GM18507 (cell line): ENCODE measurements at places on chromosomes 16 and 17.
A peak's percentile ranks its signal among the peaks of the same experiment; 100 is the strongest.

- DNase-seq, result no peak
Observed at GRCh38 chr16:54505549-54506213, 219.1 kb upstream of the IRX3 start.

- DNase-seq, result no peak
Observed at GRCh38 chr16:22732400-22732799, 81.6 kb upstream of the HS3ST2 start.

DNA sequence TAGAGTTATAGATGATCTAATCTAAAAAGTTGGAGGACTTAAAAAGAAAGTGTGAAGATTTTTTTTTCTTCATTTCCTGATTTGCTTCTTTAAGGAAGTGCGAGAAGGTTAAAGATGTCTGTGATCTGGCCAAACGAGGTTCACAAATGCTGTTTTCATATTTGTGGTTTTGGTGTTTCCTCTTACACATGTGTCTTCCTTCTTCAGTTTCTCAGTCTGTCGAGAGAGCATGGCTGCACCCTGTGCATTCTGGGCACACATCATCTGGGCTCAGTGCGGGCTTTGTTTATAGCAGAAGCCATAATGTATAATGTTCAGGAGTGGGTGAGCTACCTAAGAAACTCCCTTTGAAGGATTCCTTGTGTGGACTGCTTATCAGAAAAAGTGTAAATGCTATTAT lies 260.4 kb upstream of the TBX2 start:
- peak; percentile 42 for DNase-seq

DNA sequence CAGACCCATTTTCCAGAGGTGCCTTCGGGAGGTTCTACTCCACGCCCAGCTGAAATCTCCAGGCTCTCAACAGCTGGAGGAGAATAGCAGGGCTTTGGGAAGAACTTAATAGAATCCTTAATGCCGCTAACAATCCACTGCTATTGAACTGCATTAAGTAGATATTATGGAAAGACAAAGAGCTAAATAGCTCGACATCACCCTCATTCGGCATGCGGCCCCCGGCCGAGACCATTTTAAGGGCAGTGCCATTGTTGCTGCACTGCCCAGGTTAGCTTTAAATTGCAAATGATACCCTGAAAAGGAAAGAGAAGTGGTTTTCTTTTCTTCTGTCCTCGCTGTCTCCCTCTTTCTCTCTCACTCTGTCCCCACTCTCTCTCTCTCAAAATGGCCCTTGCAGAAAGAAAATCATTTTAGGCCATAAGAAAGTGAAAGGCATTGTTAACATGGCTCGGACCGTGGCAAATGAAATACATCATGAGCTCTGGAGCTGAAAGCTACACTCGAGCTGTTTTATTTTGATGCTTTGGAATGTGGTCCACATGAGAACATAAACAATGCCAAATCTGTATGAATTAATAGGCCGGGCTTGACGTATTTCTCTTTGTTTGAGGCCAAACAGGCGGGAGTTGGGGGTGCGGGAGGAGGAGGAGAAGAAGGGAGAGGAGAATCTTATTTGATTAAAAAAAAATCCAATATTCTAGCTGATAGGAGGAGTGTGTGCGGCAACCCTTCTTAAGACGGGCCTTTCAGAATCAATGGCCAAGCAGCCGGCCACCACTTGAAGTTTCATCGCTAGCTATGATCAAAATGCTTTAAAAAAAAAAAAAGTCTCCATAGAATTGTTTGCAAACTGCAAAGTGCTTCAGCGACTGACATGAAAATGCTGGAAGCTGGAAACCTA lies 298.8 kb upstream of the IRX3 start:
- DNase-seq, result no peak

GRCh38 chr16:83792391-83792790 lies 15.4 kb upstream of the HSBP1 start:
- DNase-seq, result no peak

DNA sequence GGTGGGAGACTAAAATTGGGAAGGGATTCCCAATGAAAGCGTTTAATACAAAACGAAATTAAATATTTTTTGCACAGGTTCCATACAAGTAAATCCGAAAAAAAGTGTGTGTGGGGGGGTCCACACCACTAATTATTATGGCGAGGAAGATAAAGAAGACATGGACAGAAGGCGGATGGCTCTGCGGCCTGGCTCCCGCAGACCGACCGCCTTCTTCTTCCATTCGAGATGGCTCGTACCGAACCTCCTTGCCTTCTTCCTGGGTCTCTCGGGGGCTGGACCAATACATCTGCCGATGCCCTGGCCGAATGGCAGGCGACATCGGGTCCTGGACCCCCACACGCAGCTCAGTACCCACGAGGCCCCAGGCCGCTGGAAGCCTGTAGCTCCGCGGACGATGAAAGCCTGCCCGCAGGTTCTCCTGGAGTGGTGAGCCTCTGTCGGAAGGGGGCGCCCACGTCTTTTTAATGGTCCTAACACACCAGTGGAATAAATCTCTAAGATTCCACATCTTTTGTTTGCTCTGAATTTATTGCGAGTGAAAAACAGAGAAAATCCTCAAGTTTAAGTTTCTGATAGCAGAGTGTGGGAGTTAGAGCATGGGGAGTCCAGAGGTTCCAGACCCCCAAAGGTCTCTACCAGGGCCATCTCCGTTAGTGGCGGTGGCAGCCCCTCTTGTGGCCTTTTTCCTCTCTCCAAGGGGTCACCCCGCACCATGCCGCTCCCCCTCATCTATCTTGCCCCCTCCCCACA lies 1.4 kb downstream of the PRAC2 start:
- DNase-seq, result peak; percentile 43

GRCh38 chr16:16042076-16042475 lies 92.7 kb downstream of the ABCC1 start:
- no peak for DNase-seq

- peak; percentile 39 for DNase-seq
Observed at GRCh38 chr17:21171309-21171922, 42.5 kb downstream of the TMEM11 start.

GRCh38 chr16:68275611-68276191 lies 11.4 kb downstream of the SLC7A6 start:
- no peak for DNase-seq

DNA sequence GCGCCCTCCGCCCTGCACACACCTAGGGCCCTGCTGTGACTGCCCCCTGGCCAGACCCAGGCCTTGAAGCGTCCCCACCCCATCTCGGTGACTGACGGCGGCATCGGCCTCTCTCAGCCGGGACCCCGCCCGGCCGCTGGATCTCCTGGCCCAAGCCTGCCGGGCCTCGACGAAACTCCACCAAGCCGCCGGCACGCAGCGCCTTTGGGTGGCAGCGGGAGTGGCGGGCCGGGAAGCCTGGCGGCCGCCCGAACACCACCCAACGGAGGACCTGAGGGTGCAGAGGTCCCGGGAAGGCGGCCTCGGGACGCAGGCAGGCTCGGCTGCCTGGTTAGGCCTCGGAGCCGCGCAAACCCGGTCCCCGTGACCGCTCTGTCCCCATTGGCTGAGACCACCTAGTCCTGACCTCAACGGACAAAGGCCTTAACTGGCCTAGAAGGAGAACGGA lies 12.0 kb upstream of the TMEM97 start:
- no peak for DNase-seq

GRCh38 chr17:9451934-9452333 lies 123.7 kb downstream of the STX8 start:
- DNase-seq, result no peak

DNA sequence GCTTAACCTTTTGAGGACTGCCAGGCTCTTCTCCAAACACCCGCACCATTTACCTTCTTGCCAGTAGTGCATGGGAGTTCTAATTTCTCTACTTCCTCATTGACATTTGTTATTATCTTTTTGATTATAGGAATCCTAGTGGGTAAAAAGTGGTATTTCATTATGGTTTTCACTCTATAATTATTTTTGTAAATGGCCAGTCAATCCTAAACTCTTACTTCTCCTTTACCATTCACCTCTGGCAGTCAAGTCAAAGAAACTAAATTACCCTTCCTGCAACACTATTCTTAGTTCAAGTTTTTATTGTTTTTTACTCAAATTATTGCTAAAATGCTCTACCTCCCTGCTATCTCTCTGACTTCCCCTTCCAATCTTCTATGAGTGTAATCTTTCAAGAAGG lies 29.8 kb upstream of the ANKFY1 start:
- no peak for DNase-seq

- peak; percentile 47 for DNase-seq
Observed at GRCh38 chr16:48608452-48608851, 1.5 kb downstream of the N4BP1 start.

- no peak for DNase-seq
Observed at GRCh38 chr16:84496991-84497390, 7.5 kb downstream of the MEAK7 start.

DNA sequence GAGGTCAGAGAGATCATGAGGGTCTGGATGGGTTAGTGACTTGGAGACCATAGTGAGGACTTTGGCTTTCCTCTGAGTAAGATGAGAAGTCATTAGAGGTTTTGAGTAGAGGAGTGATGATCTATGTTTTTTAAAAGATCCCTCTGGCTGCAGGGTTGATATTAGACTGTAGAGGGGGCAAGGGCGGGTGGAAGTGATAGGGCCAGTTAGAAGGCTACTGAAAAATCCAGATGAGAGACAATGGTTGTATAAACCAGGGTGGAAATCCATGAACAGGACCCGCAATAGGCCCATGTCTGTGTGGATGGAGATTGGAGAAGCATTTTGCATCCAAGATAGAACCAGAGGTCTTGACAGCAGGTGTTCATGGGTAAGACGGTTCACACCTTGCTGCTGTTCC lies 9.8 kb downstream of the ITGAL start:
- no peak for DNase-seq

DNA sequence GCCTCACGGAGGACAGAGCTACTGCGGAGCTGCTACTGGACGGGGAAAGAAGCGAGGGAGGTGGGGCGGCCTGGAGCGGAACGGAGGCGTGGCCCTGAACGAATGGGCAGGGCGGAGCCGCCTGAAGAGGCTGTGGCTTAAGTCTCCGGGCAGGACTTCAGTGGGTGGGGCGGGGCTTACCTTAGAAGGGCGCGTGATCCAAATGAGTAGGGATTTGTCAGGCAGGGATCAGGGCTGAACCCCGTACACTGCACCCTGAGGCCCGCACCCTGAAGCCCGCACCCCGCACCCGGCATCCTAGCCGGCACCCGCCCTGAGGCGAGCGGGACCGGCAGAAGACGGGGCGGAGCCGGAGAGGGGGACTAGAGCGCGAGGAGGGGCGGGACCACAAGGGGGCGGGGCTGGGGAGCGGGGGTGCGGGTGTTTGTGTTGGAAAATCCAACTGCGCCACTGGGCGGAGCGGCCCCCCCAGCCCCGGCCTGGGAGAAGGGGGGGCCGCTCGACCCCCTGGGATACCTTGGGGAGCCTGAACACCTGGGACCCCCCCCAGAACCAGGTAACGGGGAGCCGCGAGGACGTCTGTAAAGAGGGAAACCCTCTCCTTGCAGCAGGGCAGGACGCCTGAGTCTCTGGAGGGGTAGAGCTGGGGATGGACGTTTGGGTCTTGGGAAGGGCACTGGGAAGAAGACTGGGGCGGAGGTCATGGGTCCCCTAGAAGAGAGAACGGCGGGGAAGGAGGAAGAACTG lies at the start of gene KDM6B:
TSS of gene KDM6B (plus strand) at position 423 of the 747 bp plus-strand sequence. CDS start 11,338 bp downstream, outside the sequence.
- DNase-seq, result no peak

DNA sequence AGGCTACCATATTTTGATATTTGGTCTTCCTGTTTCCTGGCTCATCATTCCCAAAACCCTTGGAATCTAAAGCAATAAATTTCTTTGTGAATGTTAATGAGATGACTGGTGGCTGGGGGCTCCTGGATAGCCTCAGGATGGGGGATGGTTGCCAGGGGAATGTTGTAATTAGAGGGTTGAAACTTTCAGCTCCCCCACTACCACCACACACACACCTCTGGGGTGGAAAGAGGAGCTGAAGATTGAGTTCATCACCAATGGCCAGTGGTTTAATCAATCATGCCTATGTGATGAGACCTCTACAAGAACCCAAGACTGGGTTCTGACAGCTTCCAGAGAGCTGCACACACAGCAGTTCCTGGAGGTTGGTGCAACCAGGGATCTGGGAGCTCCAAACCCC lies 59.1 kb downstream of the HS3ST3A1 start:
- no peak for DNase-seq

- DNase-seq, result no peak
Observed at GRCh38 chr16:54051821-54052220, 234.8 kb downstream of the IRX3 start.

GRCh38 chr16:22075043-22075757 lies 17.1 kb upstream of the VWA3A start:
- DNase-seq, result no peak

DNA sequence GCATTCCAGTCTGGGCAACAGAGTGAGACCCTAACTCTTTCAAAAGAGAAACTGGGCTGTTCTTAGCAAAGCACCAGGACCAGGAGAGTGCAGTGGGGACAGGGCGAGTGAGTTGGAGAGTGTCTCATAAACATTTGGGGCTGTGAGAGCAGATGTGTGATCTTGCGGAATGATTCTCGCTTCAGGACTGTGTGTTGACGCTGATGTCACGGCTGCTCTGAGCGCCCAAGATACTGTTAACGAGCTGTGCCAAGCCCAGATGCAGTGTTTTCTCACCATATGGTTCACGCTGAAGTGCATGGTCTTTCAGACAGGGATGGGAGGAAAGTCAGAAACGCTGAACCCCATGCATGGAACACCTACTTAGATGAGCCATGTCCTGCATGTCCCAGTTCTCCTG lies 438.2 kb downstream of the HS3ST4 start:
- DNase-seq, result no peak

- DNase-seq, result no peak
Observed at GRCh38 chr17:39793301-39793872, 55.6 kb downstream of the GRB7 start.

DNA sequence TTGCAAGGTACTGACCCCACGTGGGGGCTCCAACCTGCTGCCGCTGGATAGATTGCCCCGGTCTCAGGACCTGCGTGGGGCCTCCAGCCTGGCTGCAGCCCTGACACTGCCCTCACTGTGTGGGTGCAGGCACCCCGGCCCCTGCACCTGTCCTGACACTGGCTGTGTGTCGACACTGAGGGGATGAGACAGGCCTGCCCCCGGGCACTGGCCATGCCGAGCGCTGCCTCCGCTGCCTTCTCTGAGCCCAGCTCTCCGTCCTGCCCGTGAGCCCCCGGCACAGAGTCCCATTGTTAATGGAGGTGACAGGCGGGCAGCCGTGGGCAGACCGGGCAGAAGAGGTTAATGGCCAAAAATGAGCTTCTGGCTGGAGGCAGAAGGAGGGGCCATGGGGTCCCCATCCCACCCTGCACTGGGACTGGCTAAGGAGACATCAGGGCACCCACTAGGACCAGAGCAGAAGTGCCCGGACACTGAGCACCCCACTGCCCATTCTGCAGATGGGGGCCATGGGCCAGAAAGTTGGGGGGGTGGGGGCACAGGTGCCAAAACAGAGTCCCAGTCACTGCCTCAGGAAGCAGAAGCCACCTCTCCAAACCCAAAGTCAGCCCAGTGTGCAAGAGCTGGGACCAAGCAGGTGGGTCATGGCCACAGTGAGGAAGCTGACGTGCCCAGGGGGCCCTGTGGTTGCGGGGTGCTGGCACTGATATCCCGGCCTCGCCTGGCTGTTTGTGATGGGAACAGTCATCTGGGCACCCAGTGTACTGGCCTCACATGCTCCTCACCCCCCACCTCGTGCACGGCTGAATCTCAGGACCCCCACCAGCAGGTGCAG lies 2.5 kb upstream of the PRR35 start:
- DNase-seq, result no peak
